ENCODE measurements at places on chromosomes 12 and 14.

DNA sequence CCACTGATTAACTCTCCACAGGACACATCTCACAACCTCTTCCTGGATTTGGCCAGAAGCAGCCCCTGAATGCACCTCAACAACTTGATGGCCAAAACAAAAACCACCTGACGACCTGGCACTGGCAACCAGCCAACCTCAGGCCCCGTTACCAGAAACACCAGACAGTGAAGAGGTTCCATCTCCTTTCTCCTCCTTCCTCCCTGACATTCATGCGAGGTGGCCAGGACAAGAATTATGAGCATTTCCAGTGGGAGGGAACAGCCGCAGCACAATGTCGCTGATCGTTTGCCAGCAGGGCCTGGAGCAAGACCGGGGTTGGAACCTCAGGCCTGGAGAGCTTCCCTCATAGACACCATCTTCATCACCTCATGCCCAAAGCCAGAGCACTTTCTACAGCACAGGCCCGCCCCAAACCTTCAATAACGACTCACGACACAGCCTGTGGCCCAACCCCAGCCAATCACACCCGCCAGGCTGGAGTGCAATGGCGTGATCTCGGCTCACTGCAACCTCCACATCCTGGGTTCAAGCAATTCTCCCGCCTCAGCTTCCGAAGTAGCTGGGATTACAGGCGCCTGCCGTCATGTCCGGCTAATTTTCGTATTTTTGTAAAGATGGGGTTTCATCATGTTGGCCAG is 48.7 kb downstream of the CCDC88C start:
- DNase-seq: no peak

DNA sequence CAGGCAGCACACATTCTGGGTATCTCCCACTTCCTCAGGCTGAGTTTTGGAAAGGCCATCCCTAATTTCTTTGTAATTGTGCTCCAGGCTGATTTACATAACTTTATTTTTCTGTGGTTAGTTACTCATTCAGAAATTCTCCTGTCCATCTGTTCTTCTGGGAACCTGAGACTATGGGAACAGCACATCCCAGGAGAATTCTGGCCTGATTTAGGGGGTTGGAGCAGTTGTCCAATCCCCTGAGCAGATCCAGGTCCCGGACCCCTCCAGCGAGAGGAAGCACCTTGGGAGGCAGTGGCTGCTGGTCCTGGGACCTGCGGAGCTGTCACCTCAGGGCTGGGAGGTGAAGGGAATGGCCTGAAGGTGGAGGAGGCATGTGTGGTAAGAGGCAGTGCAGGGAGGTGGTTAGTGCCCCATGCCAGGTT is 40.4 kb downstream of the TSPAN9 start:
- peak; percentile 89 for DNase-seq

- no peak for DNase-seq
These were observed 326.8 kb downstream of the ALG10 start for GRCh38 chr12:34348836-34349672.

GRCh38 chr12:6742834-6743233 is 10.1 kb downstream of the MLF2 start:
- DNase-seq: no peak

GRCh38 chr14:38931969-38932652 is 170.9 kb downstream of the SEC23A start:
- no peak for DNase-seq

- no peak for DNase-seq
These were observed 82.2 kb downstream of the DRAM1 start for GRCh38 chr12:101959607-101960006.

DNA sequence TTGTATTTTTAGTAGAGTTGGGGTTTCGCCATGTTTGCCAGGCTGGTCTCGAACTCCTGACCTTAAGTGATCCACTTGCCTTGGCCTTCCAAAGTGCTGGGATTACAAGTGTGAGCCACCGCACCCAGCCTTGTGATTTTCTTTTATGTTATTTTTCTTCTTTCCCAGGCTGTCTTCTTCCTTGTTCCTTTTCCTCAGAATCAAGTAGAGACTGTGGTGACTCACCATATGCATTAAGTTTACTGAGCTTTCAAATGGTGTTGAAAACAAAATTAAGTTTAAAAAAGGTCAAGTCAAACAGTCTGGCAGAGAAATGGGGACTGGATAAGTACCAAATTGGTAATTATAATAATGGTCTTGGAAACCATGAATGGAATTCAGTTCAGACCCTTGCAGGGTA is 5.7 kb downstream of the ARPC3 start:
- no peak for DNase-seq

DNA sequence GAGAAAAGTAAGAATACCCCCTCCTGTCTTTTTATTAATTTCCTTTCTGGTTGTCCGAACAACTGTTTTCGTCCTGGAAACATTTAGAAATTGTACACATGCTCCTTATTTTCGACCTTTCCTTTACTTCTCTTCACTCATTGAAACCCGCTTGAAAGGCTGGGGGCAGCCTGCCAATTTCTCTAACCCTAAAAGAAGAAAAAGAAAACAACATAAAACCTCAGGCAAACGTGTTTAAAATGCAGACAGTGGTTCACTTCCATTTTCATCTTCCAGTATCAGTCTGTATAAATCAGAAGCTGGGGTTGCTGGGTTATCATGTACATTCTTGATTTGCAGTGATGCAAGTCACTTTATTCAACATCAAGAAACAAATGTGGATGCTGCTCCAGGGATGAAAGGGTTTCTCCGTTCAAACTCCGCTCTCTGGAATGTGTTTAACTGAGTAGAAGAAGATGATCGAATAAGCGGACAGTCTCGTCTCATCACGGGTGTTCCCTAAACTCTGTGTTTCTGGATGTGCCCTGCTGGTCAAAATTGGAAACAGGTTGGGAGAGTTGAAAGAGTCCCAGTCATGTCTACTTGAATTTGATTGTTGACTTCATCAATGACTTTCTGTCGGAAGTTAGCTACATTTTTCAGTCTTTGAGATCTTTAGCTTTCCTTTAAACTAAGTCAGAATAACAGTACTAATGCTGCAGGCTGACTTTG is 1042.2 kb downstream of the BCL11B start:
- DNase-seq: no peak

DNA sequence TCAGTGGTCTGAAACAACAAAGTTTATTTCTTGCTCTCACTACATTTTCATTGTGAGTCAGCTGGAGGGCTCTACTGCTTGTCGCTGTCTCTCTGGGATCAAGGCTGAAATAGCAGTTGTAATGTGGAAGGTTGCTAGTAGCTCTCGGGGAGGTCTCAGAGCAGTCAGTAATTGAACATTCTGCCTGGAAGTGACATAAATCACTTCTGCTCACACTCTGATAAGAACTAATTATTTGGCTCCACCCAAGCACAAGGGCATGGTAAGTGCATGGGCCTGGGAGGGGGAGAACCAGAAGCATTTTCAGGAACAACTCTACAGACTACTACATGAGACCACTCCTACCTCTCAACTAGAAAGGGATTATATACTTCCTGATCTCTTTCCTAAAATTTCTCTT is 128.2 kb downstream of the TMEM117 start:
- no peak for DNase-seq

- no peak for DNase-seq
These were observed 110.0 kb downstream of the ATP23 start for GRCh38 chr12:58051378-58051777.

GRCh38 chr12:81141217-81141616 is 63.3 kb downstream of the ACSS3 start:
- no peak for DNase-seq

DNA sequence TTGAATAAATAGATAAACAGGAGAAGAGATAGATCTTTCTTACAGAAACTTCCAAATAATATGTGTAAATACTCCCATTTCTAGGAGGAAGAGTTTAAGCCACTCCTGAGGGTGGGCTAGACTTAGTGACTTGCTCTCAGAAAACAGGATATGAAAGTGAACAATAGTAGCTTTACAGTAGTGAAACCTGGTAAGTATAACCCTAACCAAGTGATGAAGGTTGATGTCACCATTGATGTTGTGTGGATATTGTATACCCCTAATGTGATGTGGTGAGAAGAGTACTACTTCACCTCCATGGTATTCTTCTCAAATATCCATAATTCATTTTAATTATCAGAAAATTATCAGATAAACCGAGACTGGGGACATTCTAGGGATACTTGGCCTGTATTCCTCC is 20.9 kb downstream of the AKAP6 start:
- DNase-seq: no peak

DNA sequence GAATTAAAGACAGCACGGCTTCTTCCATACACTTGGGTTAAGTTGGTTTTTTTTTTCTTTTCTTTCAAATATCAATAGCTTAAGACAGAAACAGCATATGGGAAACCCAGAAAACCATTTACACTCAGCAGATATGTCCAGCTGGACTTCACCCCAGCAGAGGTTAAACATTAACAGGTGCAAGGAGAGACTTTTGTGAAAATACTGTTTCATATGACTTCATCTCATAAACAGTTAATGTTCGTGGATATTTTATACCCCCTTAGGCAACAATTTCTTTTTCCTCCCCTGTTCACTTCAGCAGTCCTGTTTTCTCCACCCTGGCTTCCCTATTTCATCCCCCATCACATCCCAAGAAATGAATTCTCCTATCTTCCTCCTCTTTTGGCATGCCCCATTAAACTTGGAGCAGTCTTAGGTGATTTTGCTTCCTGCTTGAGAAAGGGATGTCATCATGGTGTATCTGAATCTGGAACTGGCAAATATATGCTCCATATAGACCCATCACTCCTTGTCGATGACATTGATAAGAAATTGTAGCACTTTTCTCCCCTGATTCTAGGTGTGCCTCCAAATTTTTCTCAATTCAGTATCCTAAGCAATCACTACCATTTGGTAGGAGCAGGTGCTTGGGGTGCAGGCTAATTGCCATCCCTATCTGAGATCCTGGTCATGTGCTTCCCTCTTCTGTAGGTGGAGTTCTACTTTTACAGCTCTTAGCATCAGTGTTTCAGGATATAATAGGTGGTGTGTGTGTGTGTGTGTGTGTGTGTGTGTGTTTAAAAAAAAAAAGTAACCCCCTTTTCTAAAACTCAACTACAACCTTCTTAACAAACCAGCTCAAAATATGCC is 67.9 kb downstream of the BMP4 start:
- no peak for DNase-seq

GRCh38 chr12:24814379-24815113 is 134.4 kb downstream of the BCAT1 start:
- no peak for DNase-seq

GRCh38 chr12:95607642-95608041 is 56.4 kb upstream of the USP44 start:
- no peak for DNase-seq

GRCh38 chr12:110782094-110782493 is 39.4 kb upstream of the PPP1CC start:
- no peak for DNase-seq

GRCh38 chr12:4825011-4825858 is 84.5 kb upstream of the KCNA1 start:
- no peak for DNase-seq

- DNase-seq: no peak
These were observed 864.6 kb upstream of the FBXO33 start for GRCh38 chr14:40296821-40297220.

- DNase-seq: no peak
These were observed 2.1 kb downstream of the TARBP2 start for GRCh38 chr12:53502983-53503728.

DNA sequence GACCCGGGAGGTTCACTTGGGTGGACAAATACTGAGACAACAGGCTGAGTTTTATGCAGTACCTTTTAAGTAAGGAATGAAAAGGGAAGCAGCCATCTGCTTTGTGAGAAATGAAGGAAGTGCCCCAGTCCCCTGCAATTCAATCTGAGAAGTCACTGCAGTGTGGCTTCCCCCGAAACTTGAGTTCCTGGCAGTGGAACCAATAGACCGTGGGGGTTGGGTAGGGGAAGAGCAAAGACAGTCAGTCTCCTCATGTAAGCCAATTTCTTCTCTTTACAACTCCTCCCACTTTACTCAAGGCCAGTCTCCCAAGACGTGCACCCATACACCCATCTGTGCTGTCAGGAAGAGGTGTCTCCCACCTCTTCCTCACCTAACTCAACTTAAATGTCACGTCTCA is 206.5 kb downstream of the BCAT1 start:
- DNase-seq: no peak

GRCh38 chr12:113880988-113881962 is 84.8 kb downstream of the RBM19 start:
- no peak for DNase-seq

- DNase-seq: no peak
These were observed 22.6 kb downstream of the SLC25A47 start for GRCh38 chr14:100345711-100346110.

- DNase-seq: peak; percentile 50
These were observed 26.5 kb downstream of the ZBTB42 start for GRCh38 chr14:104827177-104828055.

GRCh38 chr12:51449580-51450246 is 25.1 kb downstream of the SLC4A8 start:
- DNase-seq: no peak

DNA sequence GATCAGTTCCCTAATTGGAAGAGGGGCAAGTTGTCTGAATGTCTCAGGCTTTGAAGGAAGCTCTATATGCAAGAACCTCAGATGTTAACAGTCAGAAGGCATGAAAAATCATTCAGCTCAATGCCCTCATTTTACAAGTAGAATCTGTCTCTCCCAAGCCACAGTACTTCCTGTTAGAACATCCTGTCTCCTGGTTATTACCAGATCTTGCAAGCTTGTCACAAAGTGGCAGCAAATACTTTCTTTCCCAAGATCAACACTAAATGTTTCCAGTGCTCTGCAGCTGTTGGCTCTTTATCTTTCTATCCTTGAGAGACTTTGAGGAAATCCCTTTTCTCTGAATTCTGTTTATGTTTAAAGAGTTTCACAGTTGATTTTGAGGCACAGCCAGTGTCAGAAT is 235.5 kb downstream of the AKAP6 start:
- DNase-seq: peak; percentile 62

DNA sequence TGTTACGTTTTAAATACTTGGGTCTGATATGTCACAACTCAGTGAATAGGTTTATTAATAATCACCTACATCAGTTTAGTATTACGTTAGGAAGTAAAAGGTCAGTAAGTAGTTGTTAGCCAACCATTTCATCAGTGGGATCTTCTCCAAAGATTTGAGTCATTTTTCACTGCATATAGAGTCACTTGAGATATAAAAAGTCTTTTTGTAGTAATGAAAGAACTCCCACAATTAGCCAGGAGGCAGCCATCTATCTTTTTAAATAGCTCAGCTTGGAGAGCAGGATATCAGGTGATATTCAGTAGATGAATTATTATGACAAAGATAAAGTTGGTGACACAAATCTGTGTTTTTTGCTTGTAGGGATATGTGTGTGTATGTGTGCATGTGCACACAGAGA is 309.3 kb downstream of the PDZRN4 start:
- no peak for DNase-seq

DNA sequence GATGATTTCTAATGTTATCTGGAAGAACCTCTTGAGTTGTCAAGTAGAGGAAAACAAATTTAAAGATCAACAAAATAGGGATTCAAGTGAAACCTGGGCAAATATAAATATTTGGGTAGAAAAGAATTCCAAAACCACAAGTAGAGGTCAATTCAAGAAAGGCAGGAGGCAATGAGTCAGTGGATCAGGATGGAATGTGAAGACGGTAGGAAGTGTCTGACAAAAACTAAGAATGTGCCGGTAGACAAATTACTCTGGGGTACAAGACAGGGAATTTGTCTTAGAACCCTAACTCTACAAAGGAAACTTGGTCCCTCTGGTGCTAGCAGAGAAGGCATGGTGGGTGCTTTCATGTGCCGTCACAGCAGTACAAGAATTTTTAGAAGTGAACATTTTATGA is 13.6 kb downstream of the ABCD2 start:
- peak; percentile 48 for DNase-seq

GRCh38 chr12:124786061-124786964 is 77.4 kb downstream of the SCARB1 start:
- peak; percentile 94 for DNase-seq

GRCh38 chr14:99936056-99936455 is 129.2 kb upstream of the EVL start:
- peak; percentile 48 for DNase-seq

GRCh38 chr12:47770086-47770726 is 2.8 kb upstream of the SLC48A1 start:
- no peak for DNase-seq

All from fibroblast of skin of back (primary cell).